ENCODE measurements at places on chromosomes 11 and 22.
A peak's percentile ranks its signal among the peaks of the same experiment; 100 is the strongest.

DNA sequence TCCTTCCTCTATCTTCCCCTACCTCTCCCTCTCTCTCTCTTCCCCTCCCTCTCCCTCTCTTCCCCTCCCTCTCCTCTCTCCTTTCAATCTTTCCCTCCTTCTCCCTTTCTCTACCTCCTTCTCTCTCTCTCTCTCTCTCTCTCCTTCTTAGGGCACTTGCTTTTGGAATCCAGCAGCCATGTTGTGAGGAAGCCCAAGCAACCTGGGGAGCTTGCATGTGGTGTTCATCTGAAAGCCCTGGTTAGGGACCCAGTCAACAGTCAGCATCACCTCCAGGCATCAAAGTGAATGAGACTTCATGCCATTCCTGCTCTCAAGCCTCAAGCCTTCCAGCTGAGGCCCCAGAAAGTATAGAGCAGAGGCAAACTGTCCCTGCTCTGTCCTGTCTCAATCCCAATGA, 65.6 kb upstream of the SHISAL1 start:
- DNase-seq: no peak

GRCh38 chr11:111176603-111177002, 68.9 kb upstream of the POU2AF2 start:
- no peak for DNase-seq

DNA sequence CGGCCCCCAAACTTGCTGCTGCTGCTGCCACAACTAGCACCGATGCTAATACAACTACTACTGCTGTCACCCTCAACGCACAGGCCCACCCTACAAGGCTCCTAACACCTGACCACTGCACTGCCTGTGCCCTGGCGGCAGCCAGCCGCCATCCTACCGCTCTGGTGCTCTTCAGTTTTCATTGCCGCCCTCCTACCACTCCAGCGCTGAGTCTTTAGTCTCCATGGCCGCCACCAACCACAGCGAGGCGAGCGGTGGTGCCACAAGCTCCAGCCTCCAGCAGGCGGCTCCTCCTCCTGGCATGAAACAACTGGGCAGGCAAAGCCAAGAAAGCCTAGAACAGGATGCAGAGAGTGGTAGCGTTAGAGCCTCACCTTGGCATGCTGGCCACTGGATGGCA, 5.0 kb upstream of the RFPL3 start:
- DNase-seq: peak; percentile 6

DNA sequence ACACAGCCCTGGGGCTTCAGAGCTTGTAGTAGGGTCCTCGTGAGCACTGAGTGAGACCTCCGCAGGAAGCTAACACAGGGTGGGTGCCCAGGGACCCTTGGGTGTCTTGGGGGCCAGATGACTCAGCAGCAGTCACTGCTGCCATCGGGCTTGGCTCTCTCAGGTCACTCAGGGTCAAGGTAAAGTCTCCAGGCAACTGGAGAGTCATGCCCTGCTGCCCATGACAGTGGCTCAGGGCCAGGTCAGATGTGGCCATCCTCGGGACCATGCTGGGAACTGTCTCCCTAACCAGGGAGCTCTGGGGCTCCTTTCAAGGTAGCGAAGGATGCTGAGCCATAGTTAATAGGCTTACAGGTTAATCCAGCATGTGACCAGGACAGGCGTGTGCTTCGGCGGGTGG, 44.4 kb upstream of the SLC22A12 start:
- no peak for DNase-seq

GRCh38 chr11:110425751-110426545, 3.8 kb upstream of the FDX1 start:
- no peak for DNase-seq

GRCh38 chr11:235609-235996, 539 bp downstream of the SIRT3 start:
- no peak for DNase-seq

GRCh38 chr22:37146051-37146385, 3.7 kb downstream of the IL2RB start:
- no peak for DNase-seq

DNA sequence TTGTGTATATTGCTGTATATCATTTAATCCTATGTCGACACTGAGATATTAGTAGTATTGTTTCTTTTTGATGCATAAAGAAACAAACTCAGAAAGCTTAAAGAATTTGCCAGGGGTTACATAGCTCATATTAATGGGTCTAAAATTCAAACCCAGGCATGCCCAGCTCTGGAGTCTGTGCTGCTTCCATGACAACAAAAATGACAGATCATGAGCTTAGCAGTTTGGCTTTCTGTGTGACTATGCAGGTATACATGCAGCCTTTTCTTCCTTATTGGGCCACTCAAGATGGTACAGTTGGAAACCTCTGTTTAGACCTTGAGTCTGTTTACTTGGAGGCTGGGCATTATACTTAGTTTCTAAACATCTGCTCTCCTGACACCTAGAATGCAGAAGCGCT, 220.5 kb upstream of the TENM4 start:
- no peak for DNase-seq

- no peak for DNase-seq
Observed at GRCh38 chr22:48491451-48491941, 1336.2 kb downstream of the BRD1 start.

- no peak for DNase-seq
Observed at GRCh38 chr22:45322873-45323525, 13.3 kb downstream of the FAM118A start.

DNA sequence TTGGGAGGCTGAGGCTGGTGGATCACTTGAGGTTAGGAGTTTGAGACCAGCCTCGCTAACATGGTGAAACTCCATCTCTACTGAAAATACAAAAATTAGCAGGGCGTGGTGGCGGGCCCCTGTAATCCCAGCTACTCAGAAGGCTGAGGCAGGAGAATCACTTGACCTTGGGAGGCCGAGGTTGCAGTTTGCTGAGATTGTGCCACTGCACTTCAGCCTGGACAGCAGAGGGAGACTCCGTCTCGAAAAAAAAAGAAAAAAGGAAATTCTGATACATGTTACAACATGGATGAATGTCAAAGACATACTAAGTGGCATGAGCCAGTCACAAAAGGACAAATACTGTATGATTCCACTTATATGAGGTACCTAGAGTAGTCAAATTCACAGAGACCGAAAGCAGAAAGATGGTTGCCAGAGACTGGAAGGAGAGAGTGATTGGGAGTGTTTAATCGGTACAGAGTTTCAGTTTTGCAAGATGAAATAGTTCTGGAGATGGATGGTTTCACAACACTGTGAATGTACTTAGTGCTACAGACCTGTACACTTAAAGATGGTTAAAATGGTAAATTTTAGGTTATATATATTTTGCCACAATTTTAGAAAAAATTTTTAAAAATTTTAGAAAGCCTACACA, 92.3 kb downstream of the BLID start:
- DNase-seq: no peak

DNA sequence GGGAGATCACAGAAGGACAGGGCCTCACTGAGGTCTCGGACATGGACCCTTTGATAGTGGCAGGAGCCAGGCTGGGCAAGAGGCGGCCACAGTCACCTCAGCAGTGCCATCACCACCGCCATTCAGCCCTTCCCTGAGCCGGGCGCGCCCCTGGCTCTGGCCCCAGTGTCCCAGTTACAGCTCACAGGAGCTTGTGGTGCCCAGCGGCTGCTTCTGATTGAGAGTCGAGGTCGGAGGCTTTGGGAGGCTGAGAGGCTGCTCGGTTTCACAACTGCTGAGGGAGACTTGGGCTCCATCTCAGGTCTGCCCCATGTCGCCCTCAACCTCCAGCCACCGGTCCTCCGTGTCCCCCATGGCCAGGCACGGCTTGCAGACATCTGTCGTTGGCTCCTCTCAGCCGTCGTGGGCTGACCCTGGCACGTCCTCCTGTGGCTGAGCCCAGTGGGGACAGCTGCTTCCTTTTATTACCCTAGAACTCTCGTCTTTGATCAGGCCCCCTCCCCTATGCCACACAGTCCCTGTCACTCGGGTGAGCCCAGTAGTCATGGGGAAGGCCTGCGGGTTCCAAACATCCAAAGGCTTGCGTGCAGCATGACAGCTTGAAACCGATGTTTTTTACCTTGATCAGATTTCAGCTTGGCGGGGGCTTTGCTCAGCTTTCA, 28.4 kb upstream of the PPP6R3 start:
- no peak for DNase-seq

DNA sequence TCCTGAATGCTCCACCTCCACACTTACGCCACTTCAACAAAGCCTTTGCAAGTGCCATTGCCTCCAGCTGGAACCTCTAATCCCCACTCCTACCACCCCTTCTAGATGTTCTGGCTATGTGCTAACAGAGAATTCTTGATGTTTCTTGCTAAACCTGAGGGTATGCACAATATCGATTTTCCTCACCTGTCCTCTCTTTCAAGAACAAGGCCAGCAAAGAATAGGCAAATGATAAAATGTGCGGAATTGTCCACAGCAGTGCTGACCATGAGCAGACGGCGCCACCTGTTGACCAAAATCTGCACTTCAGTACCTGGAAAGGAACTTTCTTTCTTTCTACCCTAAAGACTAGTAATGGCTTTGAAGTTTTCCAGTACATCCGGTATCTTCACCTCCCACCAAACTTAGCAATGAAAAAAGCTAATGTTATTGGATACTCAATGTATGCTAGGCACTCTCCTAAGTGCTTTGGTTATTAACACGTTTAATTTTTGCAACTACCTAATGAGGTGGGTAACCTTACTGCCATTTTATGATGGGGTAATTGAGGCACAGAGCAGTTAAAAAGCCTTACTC, 3.4 kb downstream of the TIMM10 start:
- peak; percentile 40 for DNase-seq

DNA sequence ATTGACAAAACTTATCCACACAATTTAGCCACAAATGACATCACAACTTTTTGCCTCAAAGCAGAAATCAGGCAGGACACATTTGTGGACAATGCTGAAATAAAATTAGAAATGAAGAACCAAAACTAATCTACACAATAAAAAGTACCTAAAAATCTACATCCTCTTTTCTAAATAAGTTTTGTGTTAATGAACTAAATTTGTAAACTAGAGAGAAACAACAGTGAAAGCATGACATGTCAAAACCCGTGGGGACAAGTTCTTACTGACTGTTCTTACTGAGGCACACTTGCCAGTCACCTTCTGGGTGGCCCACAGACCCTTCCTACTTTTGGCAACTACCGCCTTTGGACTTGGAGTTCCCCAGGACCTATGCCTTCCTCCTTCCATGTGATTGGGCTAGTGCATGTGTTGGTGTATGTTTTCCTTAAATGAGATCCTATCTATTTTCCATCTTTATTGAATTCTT, 60.7 kb upstream of the MUC15 start:
- DNase-seq: no peak

- DNase-seq: no peak
Observed at GRCh38 chr11:72576243-72576595, 98.0 kb downstream of the PDE2A start.

- no peak for DNase-seq
Observed at GRCh38 chr11:12088047-12088481, 22.3 kb upstream of the MICAL2 start.

GRCh38 chr11:36425561-36426081, 84.5 kb downstream of the TRAF6 start:
- no peak for DNase-seq

DNA sequence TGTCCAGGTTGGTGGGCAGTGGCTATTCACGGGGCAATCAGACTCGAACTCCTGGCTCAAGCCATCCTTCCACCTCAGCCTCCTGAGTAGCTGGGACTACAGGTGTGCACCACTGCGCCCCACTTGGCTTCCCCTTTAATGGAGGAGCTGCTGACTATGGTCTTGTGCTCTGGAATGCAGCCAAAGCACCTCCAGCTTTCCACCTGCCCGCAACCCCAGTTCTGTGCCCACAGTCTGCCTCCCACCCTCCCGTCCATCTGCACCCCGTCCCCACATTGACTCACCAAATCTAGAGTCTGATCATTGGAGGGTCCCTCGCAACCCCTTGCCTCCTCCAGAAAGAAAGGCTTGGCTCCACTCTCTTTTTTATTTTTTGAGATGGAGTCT, 41.0 kb downstream of the KCNJ4 start:
- DNase-seq: no peak

- DNase-seq: peak; percentile 96
Observed at GRCh38 chr11:9138612-9139579, 47.5 kb upstream of the SCUBE2 start.

DNA sequence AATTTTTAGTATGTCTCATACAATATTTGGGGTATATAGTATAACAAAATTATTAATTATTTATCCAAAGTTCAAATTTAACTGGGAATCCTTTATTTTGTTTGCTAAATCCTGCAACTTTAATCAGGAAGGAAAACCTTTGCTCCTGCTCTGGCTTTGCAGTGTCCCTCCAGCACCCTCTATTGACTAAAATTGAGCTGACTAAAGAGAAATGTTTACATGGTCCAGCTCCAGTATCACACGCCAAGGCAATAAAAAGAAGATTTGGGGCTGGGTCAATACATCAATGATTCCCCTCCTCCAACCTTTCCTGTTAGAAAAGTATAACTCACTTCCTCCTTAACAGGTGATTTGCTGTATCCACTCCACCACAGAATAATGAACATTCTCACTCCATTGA, 153.0 kb upstream of the LRRC4C start:
- DNase-seq: no peak

- DNase-seq: no peak
Observed at GRCh38 chr11:19920982-19921381, 208.3 kb downstream of the NAV2 start.

DNA sequence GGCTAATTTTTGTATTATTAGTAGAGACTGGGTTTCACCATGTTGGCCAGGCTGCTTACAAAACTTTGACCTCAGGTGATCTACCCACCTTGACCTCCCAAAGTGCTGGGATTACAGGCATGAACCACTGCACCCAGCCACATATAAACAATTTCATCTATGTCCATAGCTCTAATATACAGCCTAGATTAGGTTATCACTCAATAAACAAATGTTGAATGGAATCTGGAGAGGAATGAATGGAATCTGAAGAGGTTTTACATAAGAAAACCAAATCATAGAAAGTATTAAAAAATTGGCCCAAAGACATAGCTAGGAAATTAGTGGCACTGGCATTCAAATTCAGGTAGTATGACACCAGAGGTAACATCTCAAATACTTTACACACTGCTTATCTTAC, 1401.4 kb upstream of the TENM4 start:
- DNase-seq: no peak

GRCh38 chr11:116461789-116462188, 311.0 kb downstream of the BUD13 start:
- no peak for DNase-seq

GRCh38 chr11:32259641-32260081, 168.8 kb downstream of the RCN1 start:
- DNase-seq: no peak

Data from DMS153 (cell line).